Fibroblast of mammary gland (primary cell): ENCODE measurements at places on chromosomes 11 and 22.

DNA sequence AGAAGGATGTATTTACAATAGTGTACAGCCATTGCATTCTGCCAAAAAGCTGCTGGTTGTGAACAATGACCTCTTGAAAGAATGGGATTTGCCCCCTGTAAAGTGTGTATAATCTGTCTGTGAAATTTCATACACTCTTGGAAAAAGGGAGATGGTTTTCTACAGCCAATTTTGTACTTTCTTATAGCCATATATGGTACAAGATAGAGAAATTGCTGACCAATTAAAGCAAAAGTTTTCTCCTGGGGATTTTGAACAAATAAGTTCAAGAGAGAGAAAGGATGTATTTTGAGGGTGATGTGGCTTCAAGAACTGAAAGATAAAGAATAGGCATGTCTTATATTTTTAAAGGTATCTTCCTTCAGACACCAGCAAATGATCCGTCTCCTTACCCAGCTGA is 211.0 kb downstream of the NAV2 start:
- no peak for DNase-seq

- DNase-seq, result no peak
Measured at GRCh38 chr11:1292018-1292643, 17.3 kb downstream of the TOLLIP start.

DNA sequence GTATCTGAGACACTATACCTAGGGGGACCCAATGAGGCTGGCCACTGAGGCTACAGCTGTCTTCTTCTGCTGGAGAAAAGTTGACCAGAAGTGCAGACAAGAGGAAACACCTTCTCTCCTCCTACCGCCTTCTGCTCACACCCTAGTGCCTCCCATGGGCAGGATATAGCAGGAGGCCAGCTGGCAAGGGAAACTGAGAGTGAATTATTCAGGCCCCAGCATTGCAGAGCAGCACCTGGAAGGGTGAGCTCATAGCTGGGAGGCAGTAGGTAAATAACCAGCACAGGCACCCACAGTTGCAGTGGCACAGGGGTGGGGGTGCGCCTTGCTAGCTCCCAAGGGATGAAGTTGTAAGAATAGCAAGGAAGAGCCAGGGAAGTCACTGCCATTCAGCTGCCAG is 267.4 kb upstream of the NCAM1 start:
- DNase-seq, result no peak

DNA sequence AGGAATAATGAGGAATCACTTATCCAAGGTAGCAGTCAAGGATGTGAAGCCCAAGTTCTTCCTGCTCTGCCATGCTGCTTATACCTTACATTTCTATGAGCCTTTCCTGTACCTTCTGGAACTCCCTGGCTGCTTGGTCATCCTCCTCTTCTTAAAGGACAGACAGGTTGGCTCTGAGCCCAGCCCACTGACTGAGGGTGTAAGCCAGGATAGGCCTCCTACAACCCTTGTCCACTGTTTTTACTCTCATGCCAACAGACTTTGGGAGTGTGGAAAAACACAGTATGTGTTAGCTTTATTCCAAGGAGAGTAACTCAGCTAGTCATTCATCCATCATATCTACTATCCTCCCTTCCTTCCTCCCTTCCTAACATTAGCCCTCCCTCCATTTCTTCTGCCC is 47.5 kb downstream of the IRAG1 start:
- no peak for DNase-seq

DNA sequence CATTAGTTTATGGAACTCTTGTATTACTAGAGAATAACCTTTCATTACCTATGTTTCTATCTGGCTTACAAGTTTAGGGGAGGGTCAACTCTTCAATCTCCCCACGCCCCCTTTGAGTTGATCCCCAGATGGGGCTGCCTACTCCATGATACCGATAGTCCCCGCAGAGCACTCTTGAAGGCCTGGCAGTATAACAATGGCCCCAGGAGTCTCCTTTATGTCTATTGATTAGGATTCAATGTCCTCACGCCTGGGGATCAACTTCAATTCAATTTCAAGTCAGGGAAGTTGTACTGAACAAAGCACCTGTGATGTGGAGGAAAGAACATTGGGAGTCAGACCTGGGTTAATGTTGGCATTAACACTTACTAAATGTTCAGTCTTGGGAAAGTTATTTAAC is 520.2 kb downstream of the METTL15 start:
- no peak for DNase-seq

DNA sequence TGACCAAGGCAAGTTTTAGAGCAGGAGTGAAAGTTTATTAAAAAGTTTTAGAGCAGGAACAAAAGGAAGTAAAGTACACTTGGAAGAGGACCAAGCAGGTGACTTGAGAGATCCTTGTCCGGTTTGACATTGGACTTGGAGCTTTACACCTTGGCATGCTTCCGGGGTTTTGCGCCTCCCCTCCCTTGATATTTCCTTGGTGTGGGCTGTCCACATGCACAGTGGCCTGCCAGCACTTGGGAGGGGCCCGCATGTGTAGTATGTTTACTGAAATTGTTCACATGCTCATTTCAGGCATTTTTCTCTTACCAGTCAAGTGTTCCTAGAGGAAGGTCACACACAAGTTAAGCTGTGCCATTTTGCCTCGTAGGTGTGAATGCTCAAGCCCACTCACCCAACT is 19.0 kb upstream of the THRSP start:
- no peak for DNase-seq

DNA sequence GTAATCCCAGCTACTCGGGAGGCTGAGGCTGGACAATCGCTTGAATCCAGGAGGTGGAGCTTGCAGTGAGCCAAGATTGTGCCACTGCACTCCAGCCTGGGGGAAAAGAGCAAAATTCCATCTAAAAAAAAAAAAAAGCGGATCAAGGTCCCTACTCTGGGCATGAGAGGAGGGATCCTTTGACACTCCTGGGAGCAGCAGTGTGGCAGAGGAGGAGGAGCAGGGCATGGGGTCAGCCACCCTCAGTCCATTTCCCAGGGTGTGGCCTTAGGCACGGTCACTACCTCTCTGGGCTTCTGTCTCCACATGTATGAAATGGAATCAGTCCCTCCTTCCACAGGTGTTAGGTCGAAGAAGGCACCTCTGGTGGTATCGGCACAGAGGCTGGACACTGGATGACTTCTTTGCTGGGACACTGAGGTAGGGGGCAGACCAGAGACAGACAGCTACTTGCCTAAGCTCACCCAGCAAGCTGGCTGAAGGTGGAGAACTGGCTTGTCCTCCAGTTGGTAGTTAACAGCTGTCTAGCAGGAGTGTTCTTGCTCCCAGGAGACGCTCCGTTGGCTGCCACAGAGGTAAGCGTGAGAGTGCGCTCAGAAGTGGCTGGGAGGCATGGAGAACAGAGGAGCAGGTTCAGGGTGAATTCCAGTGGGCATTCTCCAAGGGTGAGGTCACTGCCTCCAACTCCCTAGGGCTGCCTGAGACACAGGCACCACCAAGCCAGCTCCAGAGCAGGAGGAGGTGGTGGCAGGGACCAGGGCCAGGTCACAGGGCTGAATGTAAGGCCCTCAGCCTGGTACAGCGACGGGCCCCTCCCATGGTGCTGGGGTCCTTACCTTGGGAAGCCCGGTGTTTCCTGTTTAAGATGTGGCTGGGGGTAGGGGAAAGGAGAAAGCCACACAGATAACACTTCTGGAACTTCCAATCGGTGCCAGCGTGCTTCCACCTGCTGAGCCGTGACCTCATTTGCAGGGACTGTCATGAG is 19.5 kb downstream of the TXN2 start:
- peak; percentile 58 for DNase-seq

- no peak for DNase-seq
Measured at GRCh38 chr11:112728716-112729115, 232.5 kb upstream of the NCAM1 start.

DNA sequence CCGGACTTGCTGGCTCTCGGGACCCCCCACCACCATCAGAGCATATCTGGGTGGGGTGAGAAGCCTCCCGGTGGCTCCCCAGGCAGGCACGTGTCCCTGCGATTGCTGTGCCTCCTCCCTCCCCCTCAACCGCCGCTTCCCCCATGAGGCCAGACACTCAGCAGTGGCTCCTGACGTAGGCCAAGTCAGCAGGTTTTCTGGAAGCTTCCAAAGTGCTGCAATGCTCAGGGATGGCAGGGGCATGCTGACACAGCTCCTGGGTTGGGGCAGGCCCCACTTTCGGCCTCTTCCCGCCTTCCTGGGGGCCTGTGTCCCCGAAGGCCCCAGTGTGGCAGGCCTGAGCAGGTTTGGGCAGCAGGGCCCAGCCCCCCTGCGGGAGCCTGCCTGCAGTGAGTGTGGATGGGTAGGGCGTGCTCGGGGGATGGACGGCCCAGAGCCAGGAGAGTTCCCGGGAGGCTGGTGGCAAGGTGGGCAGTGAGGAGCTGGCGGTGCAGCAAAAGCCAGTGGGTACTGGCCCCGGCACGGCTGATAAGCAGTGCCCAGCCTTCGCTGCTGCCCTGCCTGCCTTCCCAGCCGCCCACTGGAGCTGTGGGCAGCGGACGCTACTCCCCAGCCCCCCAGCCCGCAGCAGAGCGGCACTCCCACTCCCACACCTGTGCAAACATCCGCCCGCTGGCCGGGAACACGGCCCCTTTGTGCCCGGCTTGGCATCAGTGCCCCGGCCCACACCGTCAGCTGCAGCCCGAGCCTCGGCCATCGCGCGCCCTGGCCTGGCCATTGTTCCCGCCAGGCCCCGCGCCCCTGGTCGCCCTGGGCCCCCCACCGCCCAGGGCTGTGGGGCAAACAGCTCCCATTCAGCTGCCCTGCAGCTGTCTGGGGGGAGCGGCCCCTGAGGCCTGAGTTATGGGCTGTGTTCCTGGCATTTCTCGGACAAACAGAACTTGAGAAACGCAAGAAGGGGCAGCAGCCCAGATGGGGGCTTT is 125.0 kb downstream of the KCNQ1OT1 start:
- no peak for DNase-seq

- no peak for DNase-seq
Measured at GRCh38 chr11:39458481-39458880, 2001.0 kb downstream of the LRRC4C start.

DNA sequence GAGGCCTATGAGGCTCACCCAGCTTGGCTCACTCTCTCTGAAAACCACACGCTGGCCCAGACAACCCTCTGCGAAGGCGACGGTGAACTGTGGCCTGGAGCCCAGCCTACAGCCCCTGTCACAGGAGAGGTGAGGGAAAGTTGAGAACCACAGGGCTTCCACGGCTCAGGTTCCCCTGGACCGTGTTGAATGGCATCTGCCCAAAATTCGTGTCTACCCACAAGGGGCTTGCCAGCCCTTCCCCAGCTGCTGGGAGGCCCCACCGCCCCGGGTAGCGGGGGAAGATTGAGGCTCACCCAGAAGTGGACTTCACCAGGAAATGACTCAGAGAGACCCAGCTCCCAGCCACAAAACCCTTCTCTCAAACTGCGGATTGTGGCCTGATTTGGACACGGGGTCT is 197.1 kb downstream of the CTTN start:
- DNase-seq, result no peak

DNA sequence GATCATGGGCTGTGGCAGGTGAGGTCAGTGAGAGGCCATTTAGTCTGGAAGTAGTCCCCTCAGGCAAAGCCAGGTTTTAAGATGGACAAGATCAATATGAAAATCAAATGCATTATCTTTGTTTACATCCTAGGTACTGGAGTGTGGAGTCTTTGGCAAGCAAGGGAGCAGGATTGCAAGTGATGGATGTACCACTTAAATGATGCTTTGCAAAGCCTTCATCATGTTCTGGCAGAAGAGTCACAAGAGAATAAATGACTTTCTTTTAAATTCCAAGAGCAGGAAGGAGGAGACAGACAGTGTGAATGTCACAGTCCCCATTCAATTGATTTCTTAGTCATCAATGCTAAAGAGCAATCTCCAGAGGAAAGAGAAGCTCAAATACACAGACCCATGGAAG is 908.3 kb downstream of the FAM181B start:
- no peak for DNase-seq

DNA sequence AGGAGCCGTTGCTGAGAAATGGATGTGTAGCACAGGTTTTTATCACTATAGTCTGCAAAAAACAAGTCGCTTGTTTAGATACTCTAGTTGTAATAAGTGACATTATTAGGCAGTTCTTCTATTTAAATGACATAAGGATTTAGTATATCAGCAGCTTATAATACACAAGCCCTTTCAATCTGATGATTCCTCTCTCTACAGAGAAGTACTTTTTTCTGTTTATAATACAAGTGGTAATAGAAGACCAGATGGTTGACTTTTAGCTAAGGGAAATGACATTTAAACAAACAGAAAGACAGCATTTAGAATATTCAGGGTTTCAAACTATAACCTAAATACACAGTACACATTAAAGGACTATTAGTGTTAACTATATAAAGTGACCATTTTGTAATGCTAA is 60.4 kb downstream of the IMMP1L start:
- DNase-seq, result no peak

DNA sequence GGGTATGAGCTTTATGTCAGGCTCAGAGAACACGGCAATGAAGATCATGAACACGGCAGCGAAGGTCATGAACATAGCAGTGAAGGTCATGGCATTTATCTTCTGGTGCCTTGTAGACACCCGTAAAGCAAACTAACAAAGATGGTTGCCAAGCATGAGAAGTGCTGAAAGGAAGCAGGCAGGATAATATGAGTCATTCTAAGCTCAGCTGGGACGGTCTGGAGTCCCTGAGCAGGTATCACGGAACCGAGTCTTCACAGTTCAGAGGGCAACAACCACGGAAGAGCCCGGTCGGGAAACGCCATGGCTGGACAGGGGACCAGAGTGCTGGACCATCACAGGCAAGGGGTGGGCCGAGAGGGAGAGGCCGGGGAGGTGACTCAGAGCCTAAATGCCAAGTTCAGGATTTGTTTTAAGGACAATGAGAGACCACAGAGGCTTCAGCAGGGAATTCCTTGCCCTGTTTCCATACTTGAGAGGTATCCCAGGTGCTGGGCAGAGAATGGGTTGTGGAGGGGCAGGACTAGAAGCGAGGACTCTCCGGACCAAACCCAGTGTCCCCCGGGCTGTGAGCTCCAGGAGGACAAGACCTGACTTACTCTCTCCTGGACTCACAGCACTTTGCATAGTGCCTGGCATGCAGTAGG is 13.1 kb upstream of the MS4A10 start:
- DNase-seq, result peak; percentile 9

- no peak for DNase-seq
Measured at GRCh38 chr22:23531283-23531956, 48.7 kb downstream of the IGLL1 start.

DNA sequence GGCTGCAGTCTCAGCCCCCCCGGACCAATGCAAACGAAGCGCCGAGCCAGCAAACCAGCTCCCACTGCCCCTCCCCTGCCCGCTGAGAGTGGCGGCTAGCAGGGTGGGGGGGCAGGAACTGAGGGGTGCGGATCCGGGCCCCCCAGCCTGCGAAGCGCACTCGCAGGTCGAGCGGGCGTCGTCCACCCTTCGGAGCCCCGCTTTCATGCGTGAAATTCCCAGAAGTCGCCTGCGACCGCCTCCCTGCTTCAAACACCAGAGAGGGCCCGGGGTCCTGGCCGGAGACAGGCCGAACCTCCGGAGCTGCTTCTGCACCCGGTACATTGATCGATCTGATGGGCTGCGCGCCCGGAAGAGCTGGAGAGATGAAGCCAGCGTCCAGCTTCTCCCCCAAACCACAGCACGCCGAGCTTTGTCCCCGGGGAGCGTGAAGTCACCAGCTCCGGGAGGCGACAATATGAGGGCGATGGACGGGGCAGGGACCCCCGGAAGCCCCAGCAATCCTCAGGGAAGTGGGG is 646 bp upstream of the PATZ1 start:
- peak; percentile 28 for DNase-seq

- DNase-seq, result no peak
Measured at GRCh38 chr11:125165843-125166763, 1.6 kb downstream of the PKNOX2 start.

GRCh38 chr11:128555606-128556005 is 31.8 kb downstream of the ETS1 start:
- DNase-seq, result peak; percentile 32

GRCh38 chr11:113417428-113417827 is 29.8 kb downstream of the ANKK1 start:
- DNase-seq, result no peak
